Activated T-cell treated with anti-CD3 and anti-CD28 coated beads, Interleukin-2, amount 50 U/mL, for 72 hours (primary cell): ENCODE measurements at places on chromosomes 2 and 18.

GRCh38 chr2:10304458-10305253 is 2.0 kb downstream of the HPCAL1 start:
- no peak for DNase-seq

DNA sequence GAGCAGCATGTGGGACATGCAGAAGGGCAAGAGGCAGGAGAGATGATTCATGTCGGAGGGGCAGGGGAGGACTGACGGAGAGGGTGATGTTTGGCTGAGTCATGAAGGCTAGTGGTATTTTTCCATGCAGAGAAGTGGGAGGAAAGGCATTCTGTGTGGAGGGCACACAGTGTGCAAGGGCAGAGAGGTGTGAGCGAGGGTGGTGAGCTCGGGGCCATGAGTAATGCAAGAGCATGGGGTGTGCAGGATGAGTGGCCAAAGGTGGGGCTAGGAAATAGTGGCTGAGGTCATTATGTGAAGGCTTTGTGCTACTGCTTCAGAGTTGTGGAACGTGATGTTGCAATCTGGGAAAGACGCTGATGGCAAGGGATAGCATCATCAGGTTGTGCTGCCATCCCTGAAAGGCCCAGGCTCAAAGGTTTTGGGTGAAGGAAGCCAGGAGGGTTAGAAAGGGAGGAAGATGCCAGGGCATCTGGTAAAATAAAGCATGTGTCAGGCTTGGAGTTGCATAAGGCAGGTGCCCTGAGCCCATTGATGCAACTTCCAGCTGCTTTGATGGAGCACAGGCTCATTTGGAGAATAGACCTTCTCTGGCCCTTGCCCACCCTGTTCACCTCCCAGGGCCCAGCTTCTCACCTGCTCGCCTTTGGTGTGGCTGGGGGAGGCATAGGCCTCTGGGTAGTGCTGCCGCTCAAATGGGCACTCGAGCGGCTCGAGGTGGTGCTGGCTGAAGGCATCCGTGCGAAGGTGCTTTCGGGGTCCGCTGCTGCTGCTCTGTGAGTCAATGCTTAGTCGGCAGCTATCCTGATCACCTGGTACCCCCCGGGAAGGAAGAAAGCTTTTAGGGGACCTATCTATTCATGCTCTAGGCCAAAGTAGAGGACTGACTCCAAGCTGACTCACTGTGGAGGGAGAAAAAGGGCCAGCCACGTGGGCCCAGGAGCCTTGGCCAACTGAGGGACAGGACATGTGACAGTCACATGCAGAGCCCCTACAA is 37.5 kb downstream of the PAX8 start:
- DNase-seq = peak; percentile 72

- DNase-seq = no peak
Observed at GRCh38 chr2:27209621-27210401, 2.0 kb upstream of the ATRAID start.

GRCh38 chr2:103152556-103152955 is 390.7 kb downstream of the TMEM182 start:
- no peak for DNase-seq

DNA sequence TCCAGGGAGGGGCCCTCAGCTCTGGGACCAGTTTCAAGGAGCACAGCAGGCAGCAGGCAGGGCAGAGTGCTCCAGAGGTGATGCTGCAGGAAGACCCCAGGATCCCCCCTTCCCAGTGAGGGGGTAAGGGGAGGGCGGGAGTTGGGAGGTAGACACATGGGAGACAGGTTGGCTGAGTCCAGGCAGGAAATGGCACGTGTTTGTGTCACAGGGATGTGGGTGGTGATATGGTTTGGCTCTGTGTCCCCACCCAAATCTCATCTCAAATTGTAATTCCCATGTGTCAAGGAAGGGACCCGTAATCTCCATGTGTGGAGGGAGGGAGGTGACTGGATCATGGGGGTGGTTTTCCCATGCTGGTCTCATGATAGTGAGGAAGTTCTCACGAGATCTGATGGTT is 25.2 kb upstream of the OTOS start:
- no peak for DNase-seq

DNA sequence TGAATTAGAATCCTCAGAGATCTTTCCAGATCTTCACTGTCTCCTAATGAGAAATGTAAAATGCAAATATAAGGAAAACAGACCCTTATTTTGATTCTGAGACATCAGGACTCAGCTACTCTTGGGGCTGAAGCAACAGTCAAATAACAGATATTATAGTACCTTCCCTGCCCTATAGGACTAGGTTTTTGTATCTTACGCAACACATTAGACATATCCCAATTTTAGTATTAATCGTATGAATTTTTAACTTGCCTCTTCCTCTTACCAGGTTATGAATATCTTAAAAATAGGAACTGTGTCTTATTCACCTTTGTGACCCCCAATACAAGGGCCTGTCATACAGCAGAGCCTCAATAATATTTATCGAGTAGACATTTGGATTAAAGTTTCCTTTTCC is 12.0 kb upstream of the SLC25A52 start:
- no peak for DNase-seq

- no peak for DNase-seq
Observed at GRCh38 chr2:37865640-37866039, 59.4 kb upstream of the RMDN2 start.

- no peak for DNase-seq
Observed at GRCh38 chr18:39600894-39601293, 2035.3 kb upstream of the CELF4 start.

GRCh38 chr2:212237350-212238095 is 301.1 kb downstream of the ERBB4 start:
- DNase-seq = no peak

DNA sequence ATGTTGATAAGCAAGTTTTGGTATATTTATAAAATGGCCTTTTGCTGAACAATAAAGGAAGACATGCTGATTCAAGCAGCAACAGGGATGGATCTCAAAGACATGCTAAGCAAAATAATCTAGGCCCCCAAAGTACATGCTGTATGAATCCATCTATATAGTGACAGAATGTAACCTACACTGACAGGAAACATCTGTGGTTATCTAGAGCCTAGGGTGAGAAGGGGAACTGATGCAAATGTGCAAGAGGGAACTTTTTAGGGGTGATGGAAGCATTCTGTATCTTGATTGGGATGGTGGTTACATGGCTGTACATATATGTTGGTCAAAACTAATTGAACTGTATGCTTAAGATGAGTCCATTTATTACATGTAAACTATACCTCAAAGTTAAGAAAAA is 24.2 kb downstream of the CNRIP1 start:
- no peak for DNase-seq

- DNase-seq = no peak
Observed at GRCh38 chr18:69495338-69495737, 94.7 kb downstream of the DOK6 start.

GRCh38 chr2:78839259-78839658 is 186.2 kb upstream of the REG3G start:
- DNase-seq = no peak

GRCh38 chr2:200446612-200447011 is 63.3 kb downstream of the KCTD18 start:
- no peak for DNase-seq

DNA sequence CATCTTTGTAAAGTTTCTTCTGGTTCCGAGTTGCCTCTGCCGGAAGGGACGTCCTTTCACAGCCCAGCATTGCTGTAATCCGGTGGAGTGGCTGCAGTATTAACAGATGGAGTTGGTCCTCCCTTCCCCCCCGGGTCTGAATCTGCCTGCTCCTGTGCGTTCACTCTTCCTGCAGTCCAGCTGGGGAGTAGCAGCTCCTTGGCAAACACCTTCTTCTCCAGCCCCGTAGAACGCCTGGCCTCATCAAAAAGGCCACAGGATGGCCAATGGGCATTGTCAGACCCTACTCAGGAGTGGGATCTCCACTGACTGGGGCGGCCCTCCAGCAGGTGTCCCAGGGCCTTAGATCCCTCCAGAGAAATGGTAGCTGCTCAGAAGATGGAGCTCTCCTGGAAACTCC is 234.0 kb downstream of the FAM210A start:
- no peak for DNase-seq

DNA sequence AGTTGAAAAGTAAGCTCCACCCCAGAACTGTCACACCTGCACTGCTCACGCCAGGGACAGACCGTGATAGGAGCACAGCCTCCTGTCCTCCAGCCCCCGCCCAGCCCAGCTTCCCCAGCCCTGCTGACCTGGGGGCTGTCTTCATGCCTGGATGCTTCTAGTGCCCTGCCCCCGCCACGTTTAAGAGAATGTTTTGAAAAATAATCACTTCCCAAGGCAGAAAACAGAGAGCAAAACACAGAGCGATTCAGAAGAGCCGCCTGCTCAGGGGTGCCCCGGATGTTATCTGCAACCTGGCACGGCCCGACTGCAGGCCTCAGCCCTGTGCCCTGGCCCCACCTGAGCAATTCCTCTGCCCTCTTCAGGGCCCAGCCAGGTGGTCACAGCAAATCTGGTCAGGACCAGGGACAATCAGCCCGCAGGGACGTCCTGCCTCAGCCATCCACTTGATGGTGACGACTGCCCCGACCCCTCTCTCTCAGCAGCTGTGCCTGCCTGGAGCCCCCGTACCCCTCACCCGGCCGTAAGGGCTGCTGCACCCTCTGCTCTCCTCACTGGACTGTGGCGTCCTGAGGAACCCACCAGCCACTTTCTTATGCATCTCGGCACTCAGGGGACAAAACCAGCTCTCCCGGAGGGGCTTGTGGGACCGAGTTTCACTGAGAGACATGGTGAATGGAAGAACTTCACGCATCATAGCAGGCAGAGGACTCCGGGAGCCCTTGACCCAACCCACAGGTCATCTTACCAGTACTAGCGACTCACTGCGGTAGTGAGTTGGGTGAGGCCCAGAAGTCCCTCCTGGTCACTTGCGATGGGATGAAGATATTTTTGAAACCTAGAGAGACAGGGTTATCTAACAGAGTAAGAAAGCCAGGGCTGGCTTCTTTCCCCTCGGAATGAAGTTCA is 30.2 kb downstream of the ADI1 start:
- no peak for DNase-seq

DNA sequence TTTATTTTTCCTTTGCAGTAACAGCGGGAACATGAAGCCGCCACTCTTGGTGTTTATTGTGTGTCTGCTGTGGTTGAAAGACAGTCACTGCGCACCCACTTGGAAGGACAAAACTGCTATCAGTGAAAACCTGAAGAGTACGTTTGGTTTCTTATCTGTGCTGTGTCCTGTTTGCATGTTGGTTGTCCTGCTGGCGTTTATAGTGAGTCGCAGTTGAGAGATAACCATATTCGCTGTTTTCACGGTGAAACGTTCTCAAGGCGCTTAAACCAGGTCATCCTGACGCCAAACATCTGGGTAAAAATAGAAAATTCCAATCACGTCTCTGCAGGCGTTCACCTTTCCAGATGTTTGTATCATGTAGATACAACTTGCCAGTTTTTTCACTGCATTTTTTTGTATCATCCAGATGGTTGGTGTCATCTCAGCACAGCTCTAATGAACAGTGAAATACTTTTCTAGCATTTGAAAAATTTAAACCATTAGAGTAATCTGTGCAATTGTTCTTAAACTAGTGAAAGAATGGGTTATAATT is 21.2 kb downstream of the CLUL1 start:
- DNase-seq = no peak

DNA sequence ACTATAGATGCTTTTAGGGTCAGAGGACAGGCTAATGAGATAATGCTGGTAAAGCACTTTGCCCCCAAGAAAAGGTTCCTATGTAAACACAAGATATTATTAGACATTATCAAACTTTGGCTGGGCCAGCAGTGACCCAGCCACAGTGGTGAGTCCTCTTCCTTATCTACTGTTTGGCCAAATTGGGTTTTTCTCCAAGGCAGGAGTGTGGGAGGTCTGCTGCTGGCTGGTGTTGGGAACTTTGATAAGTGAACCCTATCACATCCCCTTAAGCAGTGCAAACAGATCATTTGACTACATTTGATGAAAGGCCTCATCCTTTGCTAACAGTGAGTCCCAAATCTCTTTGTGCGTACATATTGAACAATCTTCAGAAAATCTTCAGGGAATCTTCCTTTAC is 16.2 kb downstream of the FZD7 start:
- no peak for DNase-seq
